ENCODE measurements at places on chromosomes 1 and 21.

DNA sequence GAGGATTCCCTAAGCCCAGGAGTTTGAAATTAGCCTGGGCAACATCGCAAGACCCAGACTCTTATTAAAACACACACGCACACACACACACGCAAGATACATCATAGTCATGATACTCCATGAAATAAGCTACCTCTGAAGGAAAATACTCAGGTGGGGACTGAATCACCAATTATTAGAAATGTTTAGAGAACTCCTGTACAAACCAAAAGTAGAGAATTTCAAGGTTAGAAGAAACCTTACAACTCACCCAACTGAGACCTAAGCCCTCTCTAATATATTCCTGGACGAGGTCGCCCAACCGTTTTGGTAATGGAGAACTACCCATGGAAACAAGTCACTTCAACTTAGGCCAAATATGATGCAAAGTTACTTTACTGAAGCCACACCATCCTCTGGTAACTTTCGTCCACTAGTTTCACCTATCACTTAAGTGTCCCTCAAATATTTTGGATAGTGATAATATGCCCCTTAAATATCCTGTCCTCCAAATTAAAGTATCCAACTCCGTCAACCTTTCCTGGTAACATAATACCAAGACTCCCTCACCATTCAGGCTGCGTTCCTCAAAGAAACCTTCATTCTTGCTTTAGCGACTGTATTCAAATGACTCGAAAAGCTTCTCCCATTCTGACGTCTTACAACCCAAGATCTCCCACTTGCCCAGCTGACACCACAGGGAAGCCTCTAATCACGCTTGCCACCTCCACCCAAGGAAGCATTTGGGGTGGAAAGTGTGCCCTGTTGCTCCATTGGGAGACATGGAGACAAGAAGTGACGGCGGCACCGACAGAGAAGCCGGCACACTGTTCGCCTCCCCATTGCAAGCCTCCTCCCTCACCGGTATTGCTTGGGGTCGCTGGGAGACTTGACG lies 856 bp downstream of the NRDC start:
- no peaks in the 10 kb centered on the region for H3K27me3 ChIP-seq
- H3K4me1 ChIP-seq, result peaks cover 8% of the 10 kb centered on the region

DNA sequence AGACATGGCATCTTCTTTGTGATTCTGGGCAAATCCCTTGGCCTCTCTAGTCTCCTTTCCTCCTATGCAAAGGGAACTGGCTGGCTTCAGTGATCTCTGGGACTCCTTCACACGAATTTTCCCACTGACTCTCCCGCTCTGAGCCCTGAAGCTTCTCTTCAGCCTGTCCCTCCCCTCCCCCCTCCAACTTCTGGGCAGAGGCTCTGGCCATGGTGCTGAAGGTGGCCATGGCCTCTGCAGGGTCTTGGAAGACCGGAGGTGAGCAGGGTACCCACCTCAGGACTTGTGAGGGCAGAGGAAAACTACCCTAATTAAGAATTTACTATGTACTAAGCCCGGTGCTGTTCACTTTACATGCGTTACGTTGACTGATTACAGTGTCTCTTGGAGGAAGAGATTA lies 29.4 kb upstream of the POU3F1 start:
- no peak overlapping the region for H3K4me3 ChIP-seq
- no peaks in the 10 kb centered on the region for H3K36me3 ChIP-seq
- peaks cover 5% of the 10 kb centered on the region for H3K4me1 ChIP-seq
- DNase-seq, result peak; percentile 17
- no peak overlapping the region for H3K27ac ChIP-seq

DNA sequence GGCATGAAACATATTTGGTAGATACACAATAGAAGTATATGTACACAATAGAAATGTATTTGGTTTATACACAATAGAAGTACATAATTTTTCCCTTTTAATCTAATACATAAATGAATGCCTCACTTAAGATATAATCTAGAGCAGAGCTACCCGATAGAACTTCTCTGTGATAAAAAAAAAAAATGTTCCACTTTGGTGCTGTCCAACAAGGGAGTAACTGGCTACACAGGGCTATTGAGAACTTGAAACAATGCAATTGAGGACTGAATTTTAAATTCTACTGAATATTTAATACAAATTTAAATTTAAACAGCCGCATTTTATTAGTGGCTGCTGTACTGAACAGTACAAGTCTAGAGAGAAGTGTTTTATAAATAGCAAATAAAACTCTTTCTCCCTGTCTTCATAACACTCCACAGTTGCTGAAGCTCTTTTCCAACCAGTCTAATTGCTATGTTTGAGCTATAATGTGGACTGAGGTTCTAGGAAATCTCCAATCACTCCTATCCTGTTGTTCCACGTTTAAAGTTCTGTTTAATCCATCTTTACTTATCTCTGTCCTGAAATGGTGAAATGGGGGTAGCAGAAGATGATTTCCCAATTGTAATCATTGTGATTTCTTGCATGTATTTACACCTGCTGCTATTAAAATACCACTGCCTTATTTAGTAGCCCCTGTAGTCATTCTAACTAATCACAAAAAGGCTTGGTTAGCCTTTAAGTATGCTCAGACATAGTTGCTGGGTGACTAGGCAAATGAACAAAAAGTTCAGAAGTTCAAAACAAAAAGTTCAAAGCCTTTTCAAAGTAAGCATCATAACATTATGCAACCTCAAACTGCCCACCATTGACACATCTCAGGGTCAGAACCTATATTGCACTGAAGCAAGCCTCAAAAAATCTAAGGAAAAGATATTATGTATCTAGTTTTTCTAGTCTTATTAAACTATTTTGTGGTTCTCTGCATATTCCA lies 192.3 kb upstream of the C1orf87 start:
- H3K36me3 ChIP-seq, result no peaks in the 10 kb centered on the region
- H3K27me3 ChIP-seq, result no peaks in the 10 kb centered on the region
- no peak overlapping the region for H3K27ac ChIP-seq
- no peaks in the 10 kb centered on the region for H3K4me1 ChIP-seq

- H3K4me3 ChIP-seq, result no peak overlapping the region
- no peak overlapping the region for H3K27ac ChIP-seq
Measured at GRCh38 chr21:29943885-29944284, 4.1 kb upstream of the GRIK1 start.

Data from mesenchymal stem cell (in vitro differentiated cells and primary cell).